ENCODE measurements at places on chromosomes 5 and 9.
A peak's percentile ranks its signal among the peaks of the same experiment; 100 is the strongest.

DNA sequence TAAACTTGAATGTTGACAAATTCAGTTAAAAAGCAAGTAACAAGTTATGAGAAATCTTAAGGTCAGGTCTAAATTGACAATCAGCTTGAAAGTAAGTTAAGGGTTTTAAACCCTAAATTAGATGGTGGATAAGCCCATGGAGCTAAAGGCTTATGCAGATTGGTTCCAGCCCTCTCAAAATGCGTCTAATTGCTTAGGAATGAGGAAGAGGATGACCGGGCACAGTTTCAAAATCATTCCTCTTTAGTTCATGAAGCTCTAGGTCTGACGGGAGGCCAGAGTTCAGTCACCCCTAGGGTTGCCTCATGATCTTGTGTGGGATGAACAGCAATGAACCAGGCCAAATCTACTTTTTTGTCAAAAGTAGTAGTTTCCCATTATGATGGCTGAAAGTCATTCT, 75.4 kb downstream of the SLC38A9 start:
- no peak for DNase-seq

DNA sequence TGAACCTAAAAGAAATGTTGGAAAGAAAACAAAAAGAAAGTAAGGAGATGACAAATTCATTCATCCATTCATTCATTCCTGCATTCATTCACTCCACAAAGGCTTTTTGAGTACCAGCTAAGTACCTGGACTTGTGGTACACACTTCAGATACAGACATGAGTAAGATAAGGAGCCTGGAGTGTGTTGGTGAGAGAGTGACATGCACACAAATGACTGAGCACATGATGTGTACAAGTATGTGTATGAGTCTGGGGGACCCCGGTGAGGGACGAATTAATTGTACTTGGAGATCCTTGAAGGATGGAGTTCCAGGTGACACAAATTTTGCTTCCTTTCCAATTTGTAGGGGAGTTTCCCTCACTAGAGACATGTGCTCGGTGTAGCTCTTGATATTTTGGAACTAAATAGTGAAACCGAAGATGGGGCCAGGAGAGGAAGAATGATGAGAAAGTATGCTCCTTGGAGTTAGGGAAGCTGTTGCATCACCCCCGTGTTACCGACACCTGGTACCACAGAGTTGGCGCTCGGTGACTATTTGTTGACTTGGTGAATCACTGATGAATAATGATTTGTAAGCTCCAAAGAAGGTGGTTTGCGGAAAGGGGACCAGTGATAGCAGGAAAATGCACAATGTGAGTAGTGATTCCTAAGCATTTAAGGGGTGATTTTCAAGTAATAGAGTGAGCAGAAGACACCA, 509.8 kb downstream of the CCDC171 start:
- no peak for DNase-seq

GRCh38 chr9:86069206-86069869, 30.0 kb downstream of the GOLM1 start:
- peak; percentile 88 for DNase-seq

DNA sequence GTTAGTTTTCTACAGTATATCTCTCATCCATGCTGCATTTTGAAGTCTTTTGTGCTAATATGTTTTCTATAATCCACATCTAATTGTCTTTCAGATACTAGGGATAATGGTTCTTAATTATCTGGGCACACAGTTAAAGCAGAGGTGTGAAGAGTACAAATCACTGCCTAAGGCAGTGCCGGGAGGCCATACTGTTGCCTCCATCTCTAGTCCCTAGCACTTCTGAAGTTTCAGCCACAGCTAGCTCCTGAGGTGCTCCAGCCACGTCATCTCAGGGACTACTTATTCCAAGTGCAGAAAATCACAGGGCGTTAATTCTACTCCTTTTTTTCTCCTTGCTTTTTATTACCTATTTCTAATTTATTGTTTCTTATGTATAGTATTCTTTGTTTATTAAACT, 760.0 kb upstream of the FAM174A start:
- DNase-seq = no peak

DNA sequence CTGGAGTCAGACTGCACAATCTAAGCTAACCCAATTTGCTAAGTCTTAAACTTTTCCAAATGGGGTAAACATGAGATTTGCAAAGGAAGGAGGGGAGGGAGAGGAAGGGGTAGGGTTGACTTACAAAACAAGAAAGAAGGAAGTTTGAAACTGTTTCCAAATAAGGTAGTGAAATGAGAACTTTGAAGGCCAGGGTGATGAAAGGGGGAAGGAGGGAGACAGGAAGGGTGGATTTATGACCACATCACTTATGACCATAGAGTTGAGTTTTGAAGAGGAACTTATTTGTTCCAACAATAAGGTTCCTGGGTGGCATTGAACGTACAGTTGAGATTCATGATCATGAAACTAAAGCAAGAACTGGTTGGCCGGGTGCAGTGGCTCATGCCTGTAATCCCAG, 72.5 kb upstream of the DAPK1 start:
- DNase-seq = peak; percentile 75
